ENCODE measurements at places on chromosomes 7 and 10. TPM values are rescaled to one million over a fixed set of nuclear protein-coding genes. Genes with fewer than 3 reads are reported as not detected.
A peak's percentile ranks its signal among the peaks of the same experiment; 100 is the strongest.

Gene HDAC9
- total RNA-seq = 27.6 TPM

- H3K27me3 ChIP-seq = no peaks in the 10 kb centered on the region
- DNase-seq = peak; percentile 48
- no peak overlapping the region for H3K4me3 ChIP-seq
- H3K36me3 ChIP-seq = no peaks in the 10 kb centered on the region
Measured at GRCh38 chr7:2478399-2478785, 2.2 kb upstream of the GRIFIN start.

Gene FAM170B
- not detected for total RNA-seq

Gene SEMA3A
- 31.3 TPM for total RNA-seq

- H3K27ac ChIP-seq = no peak overlapping the region
- no peaks in the 10 kb centered on the region for H3K27me3 ChIP-seq
- no peaks in the 10 kb centered on the region for H3K36me3 ChIP-seq
Measured at GRCh38 chr10:29328983-29329382, 40.1 kb downstream of the LYZL1 start.

Gene WDFY4
- 0.25 TPM for total RNA-seq

- H3K27ac ChIP-seq = no peak overlapping the region
- H3K4me3 ChIP-seq = no peak overlapping the region
- H3K27me3 ChIP-seq = no peaks in the 10 kb centered on the region
- no peak for DNase-seq
- H3K4me1 ChIP-seq = no peaks in the 10 kb centered on the region
Measured at GRCh38 chr10:29437871-29438270, 149.0 kb downstream of the LYZL1 start.

DNA sequence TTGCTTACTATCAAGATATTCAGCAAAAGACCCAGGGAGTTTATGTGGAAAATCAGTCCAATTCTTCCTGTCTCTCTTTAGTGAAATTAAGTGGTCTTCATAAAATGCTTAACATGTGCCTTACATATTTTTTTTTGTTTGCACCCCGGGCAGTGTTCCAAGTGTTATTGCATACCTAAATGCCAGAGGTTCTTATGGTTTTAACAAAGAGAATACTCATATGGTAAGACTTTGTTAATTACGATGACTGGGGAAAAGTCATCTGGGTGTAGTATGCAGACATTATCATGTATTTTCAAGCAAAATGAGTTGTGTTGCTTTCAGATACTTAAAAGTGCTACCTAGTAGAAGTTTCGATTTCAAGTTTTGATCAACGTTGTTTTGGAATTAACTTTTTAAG is 82.6 kb downstream of the PRKG1 start:
- peak; percentile 70 for DNase-seq
- H3K27ac ChIP-seq = no peak overlapping the region
- no peaks in the 10 kb centered on the region for H3K4me1 ChIP-seq
- no peak overlapping the region for H3K4me3 ChIP-seq
- no peaks in the 10 kb centered on the region for H3K36me3 ChIP-seq

DNA sequence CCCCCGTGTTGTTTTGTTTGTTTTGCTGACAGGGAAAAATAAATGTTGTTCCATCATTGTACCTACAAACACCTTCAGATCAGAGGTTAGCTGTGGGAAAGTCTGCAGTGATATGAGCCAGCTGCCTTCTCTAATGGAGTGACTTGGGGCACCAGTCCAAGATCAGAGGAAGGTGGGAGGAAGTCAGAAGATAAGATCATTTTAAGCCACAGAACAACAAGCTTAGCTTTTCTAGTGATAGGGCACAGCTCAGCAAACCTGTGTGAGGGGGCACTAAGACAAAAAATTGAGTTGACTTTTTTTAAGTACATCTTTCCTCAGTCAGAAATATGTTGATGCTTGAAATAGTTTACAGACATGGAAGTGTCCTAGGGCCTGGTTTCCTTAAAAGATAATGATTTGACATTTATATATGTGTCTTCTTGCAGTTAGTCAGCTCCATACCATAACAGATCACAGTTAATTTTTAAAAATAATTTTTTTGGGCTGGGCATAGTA is 240.3 kb upstream of the KAT6B start:
- H3K4me3 ChIP-seq = no peak overlapping the region
- H3K27ac ChIP-seq = no peak overlapping the region
- H3K4me1 ChIP-seq = peaks cover 17% of the 10 kb centered on the region
- H3K36me3 ChIP-seq = no peaks in the 10 kb centered on the region
- DNase-seq = peak; percentile 17
- H3K27me3 ChIP-seq = no peaks in the 10 kb centered on the region

Gene PRRT4
- 0.62 TPM for total RNA-seq

- H3K27me3 ChIP-seq = no peaks in the 10 kb centered on the region
- H3K4me3 ChIP-seq = peak within 1 kb of the TSS; percentile 78
- H3K27ac ChIP-seq = peak within 1 kb of the TSS; percentile 80
Measured at GRCh38 chr10:99732033-99732842, at the start of the genes COX15 and CUTC. Gene COX15, minus strand, starts transcription at chr10:99732127. Its CDS starts 78 bp downstream, at chr10:99732049. Gene CUTC, plus strand, starts transcription at chr10:99732234. Its CDS starts 115 bp downstream, at chr10:99732349.

DNA sequence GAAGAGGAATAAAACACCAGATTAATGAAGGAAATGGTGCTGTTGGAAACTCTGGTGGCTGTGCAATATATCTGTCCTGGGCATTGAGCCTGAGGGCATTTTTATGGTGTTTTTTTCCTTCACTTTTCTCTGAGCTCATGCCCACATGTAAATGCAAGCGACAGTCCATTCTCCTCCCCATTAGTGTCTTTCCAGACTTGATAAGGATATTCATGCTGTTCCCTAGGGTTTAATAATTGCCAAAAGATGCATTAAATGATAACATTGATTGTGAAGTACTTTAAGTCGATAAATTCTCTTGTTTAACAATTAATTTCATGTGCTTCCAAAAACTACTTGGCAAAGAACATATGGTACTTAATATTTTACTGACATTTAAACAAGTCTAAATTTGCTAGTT is 384.7 kb downstream of the MDFIC start:
- no peaks in the 10 kb centered on the region for H3K27me3 ChIP-seq
- H3K36me3 ChIP-seq = no peaks in the 10 kb centered on the region
- H3K4me1 ChIP-seq = no peaks in the 10 kb centered on the region
- no peak overlapping the region for H3K4me3 ChIP-seq
- no peak for DNase-seq

- H3K4me3 ChIP-seq = peak overlapping the region; percentile 52
- peak; percentile 51 for DNase-seq
- H3K27me3 ChIP-seq = peaks cover 15% of the 10 kb centered on the region
- peaks cover 30% of the 10 kb centered on the region for H3K4me1 ChIP-seq
- H3K27ac ChIP-seq = no peak overlapping the region
Measured at GRCh38 chr10:101067356-101068083, 5.7 kb downstream of the KAZALD1 start.

Gene SPACDR
- 2.6 TPM for total RNA-seq

Gene SCART1
- 0.50 TPM for total RNA-seq

DNA sequence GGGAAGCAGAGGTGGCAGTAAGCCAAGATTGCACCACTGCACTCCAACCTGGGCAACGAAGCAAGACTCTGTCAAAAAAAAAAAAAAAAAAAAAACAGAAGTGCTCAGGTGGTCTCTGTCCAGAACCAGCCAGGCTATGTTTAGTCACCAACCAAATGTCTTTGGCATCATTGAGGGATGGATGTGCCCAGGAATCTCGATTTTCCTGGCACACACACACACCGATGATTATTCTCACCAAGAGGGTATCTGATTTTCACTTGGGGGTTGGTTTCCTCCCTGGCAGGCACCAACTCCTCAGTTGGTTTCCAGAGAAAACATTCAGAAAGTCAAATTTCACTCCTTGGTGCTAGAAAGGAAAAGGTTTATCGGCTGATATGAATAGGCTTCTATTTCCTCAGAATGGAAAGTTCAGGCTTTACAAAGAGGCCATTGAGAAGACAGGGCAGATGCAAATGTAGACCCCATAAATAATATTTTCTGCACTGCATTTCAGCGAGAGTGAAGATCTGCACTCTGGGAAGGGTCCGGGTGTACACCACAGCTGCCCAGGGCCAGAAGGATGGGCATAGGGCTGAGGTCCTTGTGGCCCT is 154.8 kb downstream of the TNS3 start:
- H3K4me1 ChIP-seq = no peaks in the 10 kb centered on the region
- no peak for DNase-seq
- H3K4me3 ChIP-seq = no peak overlapping the region
- H3K27me3 ChIP-seq = no peaks in the 10 kb centered on the region

Gene SEPTIN14
- not detected for total RNA-seq

Gene KIAA1549
- 11.1 TPM for total RNA-seq
